ENCODE measurements at places on chromosomes 6 and 20.

GRCh38 chr6:166697113-166697512, 70.1 kb upstream of the RPS6KA2 start:
- DNase-seq = no peak

DNA sequence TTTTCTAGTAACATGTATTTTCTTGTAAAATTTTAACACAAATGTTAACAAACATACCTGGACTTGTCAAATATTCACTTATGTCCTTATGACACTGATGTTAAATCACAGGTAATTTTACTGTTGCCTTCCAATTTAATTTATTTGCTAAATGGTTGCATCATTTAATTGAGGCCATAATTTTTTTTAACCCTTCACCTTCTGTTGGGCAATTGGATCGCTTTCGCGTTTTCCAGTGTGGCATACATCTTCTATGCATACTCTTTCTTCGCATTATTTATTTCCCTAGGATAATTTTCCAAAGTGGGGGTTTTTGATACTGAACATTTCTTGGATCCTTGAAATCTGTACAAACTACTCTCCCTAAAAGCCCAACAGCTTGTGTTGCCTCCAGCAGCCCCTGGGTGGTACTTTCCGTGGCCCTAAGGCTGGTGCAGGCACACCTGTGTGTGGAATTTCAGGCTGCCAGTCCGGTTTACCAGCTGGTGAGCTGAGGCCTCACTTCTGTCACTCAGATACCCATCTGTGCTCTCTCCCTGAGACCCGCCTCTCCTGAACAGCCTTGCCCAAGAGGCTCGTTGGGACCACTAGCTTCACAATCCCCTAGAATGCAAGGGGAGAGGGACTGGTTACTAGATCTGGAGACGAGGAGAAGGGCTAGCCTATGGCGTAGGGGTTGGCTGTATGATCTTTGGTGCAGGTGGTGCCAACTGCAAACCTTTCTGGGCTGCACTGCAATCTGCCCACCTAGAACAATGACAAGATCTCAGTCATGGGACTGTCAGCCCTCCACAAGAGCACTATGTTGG, 11.2 kb upstream of the C20orf144 start:
- no peak for DNase-seq

GRCh38 chr6:30972816-30973215, 10.7 kb upstream of the MUC21 start:
- no peak for DNase-seq

DNA sequence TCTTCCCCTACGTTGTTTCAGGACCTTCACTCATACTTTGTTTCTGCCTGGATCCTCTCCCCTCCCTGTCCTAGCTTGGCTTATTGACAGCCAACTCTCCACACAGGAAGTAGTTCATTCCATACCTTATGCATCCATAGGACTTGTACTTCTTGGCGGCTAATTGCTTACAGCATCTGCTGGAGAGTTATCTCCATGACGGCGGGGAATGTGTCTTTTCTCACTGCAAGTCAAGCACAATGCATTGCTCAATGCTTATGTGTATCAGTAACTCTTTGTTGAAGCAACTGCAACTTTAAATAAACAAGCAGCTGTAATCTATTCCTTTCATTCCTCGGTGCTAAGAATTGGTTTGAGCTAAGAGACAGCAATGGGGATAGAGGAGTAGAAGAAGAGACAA, 551.3 kb upstream of the EPHA7 start:
- DNase-seq = no peak

DNA sequence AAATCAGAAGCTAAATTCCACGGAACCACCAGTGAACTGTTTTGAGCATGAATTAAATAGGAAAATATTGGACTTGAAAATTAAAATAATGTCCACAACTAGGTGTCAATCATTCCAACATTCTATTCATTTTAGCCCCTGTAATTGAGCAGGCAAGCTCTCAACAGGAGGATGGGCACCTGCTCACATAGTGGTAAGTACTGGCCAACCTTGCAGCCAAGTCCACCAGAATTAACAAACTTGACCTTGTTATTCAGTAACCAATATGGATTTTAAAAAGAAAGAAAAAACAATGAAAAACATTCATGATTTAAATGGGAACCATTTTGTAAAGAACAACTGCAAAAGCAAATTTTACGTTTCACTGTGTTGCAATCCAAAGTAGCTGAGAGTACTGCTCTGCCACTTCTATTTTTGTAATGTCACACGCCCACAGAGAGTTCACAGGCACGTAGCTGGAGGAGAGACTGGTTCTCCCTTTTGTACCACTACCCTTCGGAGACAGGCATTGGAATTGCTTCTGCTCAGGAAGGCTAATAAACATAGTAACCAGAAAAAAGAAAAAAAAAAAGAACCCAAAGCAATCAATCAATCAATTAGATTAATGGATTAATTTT, 75.2 kb upstream of the F13A1 start:
- DNase-seq = no peak

Data from stimulated activated CD4-positive, alpha-beta T cell treated with anti-CD3 and anti-CD28 coated beads, TNF-alpha, amount 100 ng/mL, for 1 hour (primary cell).